ENCODE measurements at places on chromosomes 5 and 9. TPM values are rescaled to one million over a fixed set of nuclear protein-coding genes. Genes with fewer than 3 reads are reported as not detected.

- no peaks in the 10 kb centered on the region for H3K27me3 ChIP-seq
- H3K27ac ChIP-seq: no peak overlapping the region
- DNase-seq: no peak
- H3K36me3 ChIP-seq: no peaks in the 10 kb centered on the region
- no peaks in the 10 kb centered on the region for H3K4me1 ChIP-seq
- H3K4me3 ChIP-seq: no peak overlapping the region
Observed at GRCh38 chr5:122219436-122220166, 90.3 kb downstream of the ZNF474 start.

The SUSD3 gene
- 3.9 TPM for total RNA-seq

The BARHL1 gene
- not detected for total RNA-seq

The CLIC3 gene
- 112 TPM for total RNA-seq

GRCh38 chr9:100933656-100934055 lies 94.9 kb upstream of the PLPPR1 start:
- H3K36me3 ChIP-seq: no peaks in the 10 kb centered on the region
- H3K4me1 ChIP-seq: no peaks in the 10 kb centered on the region
- H3K27me3 ChIP-seq: no peaks in the 10 kb centered on the region
- H3K4me3 ChIP-seq: no peak overlapping the region
- DNase-seq: no peak

- H3K36me3 ChIP-seq: no peaks in the 10 kb centered on the region
- peaks cover 21% of the 10 kb centered on the region for H3K4me1 ChIP-seq
- H3K27ac ChIP-seq: peak overlapping the region; percentile 43
- H3K27me3 ChIP-seq: no peaks in the 10 kb centered on the region
Observed at GRCh38 chr9:114884787-114885452, 45.5 kb downstream of the TNFSF8 start.

DNA sequence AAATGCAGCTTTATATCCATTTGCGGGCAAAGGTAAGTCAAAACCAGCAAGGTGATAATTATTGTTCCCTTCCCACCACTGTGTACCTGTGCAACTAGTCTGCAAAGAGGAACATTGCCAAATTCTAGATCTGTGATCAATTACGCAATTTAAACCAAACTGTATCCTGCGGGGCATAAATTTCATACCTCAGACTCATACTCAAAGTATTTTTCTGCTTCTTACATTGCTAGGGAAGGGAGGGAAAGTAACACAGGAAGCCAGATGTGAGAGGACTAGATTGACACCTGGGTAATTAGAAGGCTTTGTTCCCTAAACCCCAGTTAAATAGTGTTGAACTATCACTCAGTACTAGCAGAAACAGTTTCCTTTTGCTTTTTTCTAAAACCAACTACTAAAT lies 240.2 kb upstream of the ZNF608 start:
- no peak overlapping the region for H3K4me3 ChIP-seq

The STKLD1 gene
- total RNA-seq: not detected

- no peaks in the 10 kb centered on the region for H3K4me1 ChIP-seq
- no peak overlapping the region for H3K4me3 ChIP-seq
- H3K36me3 ChIP-seq: no peaks in the 10 kb centered on the region
- DNase-seq: no peak
- no peak overlapping the region for H3K27ac ChIP-seq
Observed at GRCh38 chr5:116528519-116529234, 45.9 kb downstream of the SEMA6A start.

DNA sequence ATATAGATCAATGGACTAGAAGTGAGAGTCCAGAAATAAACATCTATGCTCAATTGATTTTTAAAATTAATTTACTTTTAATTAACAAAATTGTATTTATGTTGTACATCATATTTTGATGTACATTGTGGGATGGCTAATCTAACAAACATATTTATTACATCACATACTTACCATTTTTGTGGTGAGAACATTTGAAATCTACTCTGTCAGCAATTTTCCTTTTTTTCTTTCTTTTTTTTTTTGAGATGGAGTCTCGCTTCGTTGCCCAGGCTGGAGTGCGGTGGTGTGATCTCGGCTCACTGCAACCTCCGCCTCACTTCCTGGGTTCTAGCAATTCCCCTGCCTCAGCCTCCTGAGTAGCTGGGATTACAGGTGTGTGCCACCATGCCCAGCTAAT lies 32.4 kb upstream of the SHB start:
- no peaks in the 10 kb centered on the region for H3K4me1 ChIP-seq
- H3K27me3 ChIP-seq: no peaks in the 10 kb centered on the region
- DNase-seq: no peak
- H3K27ac ChIP-seq: no peak overlapping the region
- H3K4me3 ChIP-seq: no peak overlapping the region

The TRAF1 gene
- 2.9 TPM for total RNA-seq

- H3K27me3 ChIP-seq: no peaks in the 10 kb centered on the region
- DNase-seq: no peak
- H3K27ac ChIP-seq: peak overlapping the region; percentile 68
- no peaks in the 10 kb centered on the region for H3K36me3 ChIP-seq
- H3K4me1 ChIP-seq: peaks cover 40% of the 10 kb centered on the region
- no peak overlapping the region for H3K4me3 ChIP-seq
Observed at GRCh38 chr5:150596826-150597225, 43.6 kb upstream of the SYNPO start.

- no peak for DNase-seq
- H3K4me1 ChIP-seq: no peaks in the 10 kb centered on the region
- no peaks in the 10 kb centered on the region for H3K36me3 ChIP-seq
- H3K27me3 ChIP-seq: no peaks in the 10 kb centered on the region
Observed at GRCh38 chr5:2303431-2304100, 420.8 kb upstream of the IRX4 start.

The ACER2 gene
- total RNA-seq: 9.4 TPM

The PKD2L2 gene
- total RNA-seq: not detected

DNA sequence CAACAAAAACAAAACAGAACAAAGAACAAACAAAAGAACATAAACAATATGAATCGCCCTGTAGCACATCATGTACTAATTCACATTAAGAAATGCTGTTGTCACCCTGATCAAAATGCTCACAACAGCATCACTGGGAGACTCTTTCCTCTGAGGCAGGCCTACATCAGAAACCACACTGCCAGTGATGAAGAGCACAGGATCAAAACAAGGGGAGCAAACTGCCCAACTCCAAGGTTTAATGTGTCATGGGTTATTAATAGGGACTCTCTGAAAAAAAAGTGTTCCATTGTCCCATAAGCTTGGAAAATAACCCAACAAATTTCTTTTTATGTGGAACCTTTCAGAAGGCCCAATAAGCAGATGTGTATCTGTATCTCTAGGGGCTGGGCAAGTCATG lies 74.2 kb downstream of the PTPN3 start:
- no peaks in the 10 kb centered on the region for H3K27me3 ChIP-seq
- H3K4me1 ChIP-seq: no peaks in the 10 kb centered on the region
- no peak overlapping the region for H3K27ac ChIP-seq
- no peak overlapping the region for H3K4me3 ChIP-seq

The TERT gene
- total RNA-seq: 0.07 TPM

The QRFP gene
- total RNA-seq: not detected

The RUFY1 gene
- total RNA-seq: 55.8 TPM

DNA sequence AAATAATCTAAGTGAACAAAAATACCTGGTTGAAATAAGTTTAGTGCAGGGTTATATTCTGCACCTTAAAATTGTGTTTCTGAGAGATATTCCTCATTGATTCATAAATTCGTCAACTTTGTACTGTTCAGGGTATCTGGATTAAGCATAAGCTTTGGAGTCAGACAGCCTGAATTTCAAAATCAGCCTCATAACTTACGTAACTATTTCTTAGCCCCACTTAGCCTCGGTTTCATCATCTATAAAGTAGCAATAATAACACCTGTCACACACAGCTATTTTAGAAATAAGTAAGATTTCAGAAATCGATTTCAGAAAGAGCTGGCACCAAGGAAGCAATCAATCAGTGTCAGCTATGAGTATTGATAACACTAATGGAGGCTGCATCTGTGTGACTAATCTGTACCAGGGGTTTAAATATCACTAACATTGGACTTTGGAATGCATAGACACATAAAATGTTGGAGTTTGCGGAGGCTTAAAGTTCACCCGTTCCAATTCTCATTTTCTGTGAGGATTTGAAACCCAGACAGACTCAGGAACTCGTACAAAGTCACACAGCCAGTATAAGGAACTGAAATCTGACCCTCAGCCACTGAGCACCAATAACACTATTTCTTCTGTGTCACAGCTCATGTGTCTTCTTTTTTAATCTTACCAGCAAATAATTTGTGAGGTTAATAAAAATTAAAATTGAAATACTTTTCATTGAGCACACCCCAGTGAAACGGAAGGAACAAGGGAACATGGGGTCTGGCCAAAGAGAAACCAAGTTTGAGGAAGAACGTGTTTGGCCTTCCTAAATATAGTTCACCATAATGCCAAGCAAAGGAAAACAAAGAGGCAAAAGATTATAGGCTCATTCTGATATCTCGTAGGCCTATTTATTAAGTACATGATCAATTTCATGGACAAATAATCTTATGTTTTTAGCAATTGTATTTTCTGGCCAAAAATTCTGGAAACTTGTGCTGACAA lies 194.4 kb upstream of the PTGER4 start:
- H3K36me3 ChIP-seq: no peaks in the 10 kb centered on the region
- peaks cover 5% of the 10 kb centered on the region for H3K4me1 ChIP-seq
- DNase-seq: no peak
- no peak overlapping the region for H3K4me3 ChIP-seq
- H3K27ac ChIP-seq: peak overlapping the region; percentile 34
- H3K27me3 ChIP-seq: no peaks in the 10 kb centered on the region

DNA sequence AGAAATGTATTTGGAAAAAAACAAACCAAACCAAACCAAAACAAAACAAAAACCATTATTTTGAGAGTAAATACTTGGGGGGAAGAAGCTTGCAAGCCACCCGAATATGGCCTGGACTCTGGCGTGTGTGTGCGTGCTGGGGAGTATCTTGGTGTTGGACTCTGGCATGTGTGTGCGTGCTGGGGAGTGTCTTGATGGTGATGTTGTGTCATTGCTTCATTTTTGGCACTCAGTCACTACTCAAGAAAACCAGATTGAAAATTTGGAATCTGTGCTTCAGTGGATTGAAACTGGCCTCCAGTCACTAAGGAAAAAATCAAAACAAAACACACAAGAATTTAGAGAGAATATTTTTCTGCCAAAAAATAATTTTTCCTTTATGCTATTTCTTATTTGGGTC lies 76.1 kb downstream of the ARRDC3 start:
- DNase-seq: no peak
- H3K36me3 ChIP-seq: no peaks in the 10 kb centered on the region
- peaks cover 16% of the 10 kb centered on the region for H3K4me1 ChIP-seq
- H3K4me3 ChIP-seq: no peak overlapping the region
- no peak overlapping the region for H3K27ac ChIP-seq

- H3K36me3 ChIP-seq: no peaks in the 10 kb centered on the region
- no peak overlapping the region for H3K4me3 ChIP-seq
- H3K27ac ChIP-seq: no peak overlapping the region
- DNase-seq: no peak
- H3K4me1 ChIP-seq: peaks cover 4% of the 10 kb centered on the region
Observed at GRCh38 chr9:127248241-127248640, 16.3 kb upstream of the GARNL3 start.

- no peak overlapping the region for H3K27ac ChIP-seq
- H3K4me3 ChIP-seq: no peak overlapping the region
- H3K4me1 ChIP-seq: peaks cover 57% of the 10 kb centered on the region
- H3K36me3 ChIP-seq: no peaks in the 10 kb centered on the region
- DNase-seq: no peak
- H3K27me3 ChIP-seq: no peaks in the 10 kb centered on the region
Observed at GRCh38 chr9:135888766-135889394, 18.5 kb downstream of the CAMSAP1 start.

The FBP2 gene
- not detected for total RNA-seq

DNA sequence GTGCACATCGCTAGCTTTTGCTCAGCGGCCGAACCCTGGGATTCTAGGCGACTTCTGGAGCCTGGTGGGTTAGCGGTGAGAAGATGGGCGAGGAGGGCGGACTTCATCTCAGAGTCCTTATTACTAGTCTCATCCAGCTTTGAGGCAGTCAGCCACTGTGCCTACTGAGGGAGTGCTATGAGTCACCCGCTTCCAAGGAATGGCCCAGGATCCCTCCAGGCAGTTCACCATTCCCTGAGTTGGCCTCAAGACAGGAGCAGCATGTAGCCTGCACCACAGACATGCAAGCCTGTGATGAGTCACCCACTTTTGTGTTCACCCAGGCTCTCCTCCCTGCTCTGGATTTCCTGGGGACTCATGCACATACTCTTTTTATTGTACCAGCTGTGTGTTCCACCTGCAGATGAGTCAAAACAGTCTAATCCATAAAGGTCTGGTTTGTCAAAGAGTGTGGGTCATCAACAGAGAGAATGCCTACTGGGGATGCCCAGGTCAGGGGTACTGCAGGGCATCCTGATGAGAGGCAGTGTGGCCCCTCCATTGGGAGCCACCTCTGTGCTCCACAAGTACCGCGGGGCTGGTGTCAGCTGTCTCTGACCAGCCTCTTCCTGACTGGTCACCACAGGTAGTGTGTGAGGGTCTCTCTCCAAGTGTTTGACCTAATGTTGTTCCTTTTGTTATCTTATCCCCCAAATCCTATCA lies 20.2 kb downstream of the SLC22A5 start:
- peak overlapping the region; percentile 84 for H3K27ac ChIP-seq
- DNase-seq: peak; percentile 62
- H3K36me3 ChIP-seq: peaks cover 23% of the 10 kb centered on the region
- H3K4me1 ChIP-seq: peaks cover 45% of the 10 kb centered on the region

DNA sequence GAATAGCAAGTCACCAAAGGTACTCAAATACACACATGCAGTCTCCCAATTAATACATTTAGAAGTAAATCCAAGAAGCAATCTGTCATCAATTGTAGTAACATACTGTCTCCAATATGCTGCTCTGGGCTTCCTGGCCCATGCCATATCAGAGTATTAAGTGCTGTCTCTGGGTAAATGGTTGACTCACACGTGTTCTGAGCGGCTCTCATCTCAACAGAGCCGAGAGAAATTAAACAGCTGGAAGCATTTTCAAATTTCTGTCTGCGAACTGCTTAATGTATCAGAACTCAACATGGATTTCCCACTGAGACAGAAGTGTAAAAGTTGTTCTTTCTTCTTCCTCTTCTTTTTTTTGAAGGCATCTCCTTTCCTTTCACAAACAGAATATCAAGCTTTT lies 247.3 kb upstream of the TAS2R1 start:
- no peaks in the 10 kb centered on the region for H3K36me3 ChIP-seq
- no peak overlapping the region for H3K27ac ChIP-seq
- H3K27me3 ChIP-seq: no peaks in the 10 kb centered on the region
- H3K4me1 ChIP-seq: no peaks in the 10 kb centered on the region
- no peak for DNase-seq

The BTNL8 gene
- total RNA-seq: 10.0 TPM

DNA sequence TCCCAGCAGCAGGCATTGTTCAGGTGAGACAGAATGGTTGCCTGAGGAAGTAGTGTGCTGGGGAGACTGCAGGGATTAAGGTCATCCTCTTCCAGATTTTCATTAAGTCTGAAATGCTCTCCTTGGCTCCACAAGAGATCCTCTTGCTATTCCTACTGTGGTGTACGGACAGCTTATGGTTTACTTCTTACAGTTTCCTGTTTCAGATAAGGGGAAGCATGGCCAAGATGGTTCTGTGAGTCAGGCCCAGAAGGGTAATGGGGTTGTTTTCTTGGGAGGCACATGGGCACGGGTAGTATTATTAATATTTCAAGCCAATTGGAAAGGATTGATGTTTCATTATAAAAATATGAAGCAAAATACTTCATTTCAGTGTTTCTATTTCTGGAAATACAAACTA lies 42.9 kb downstream of the GLRX start:
- H3K4me1 ChIP-seq: peaks cover 13% of the 10 kb centered on the region
- no peaks in the 10 kb centered on the region for H3K27me3 ChIP-seq
- H3K4me3 ChIP-seq: no peak overlapping the region
- peak overlapping the region; percentile 70 for H3K27ac ChIP-seq
- DNase-seq: no peak
- H3K36me3 ChIP-seq: peaks cover 2% of the 10 kb centered on the region
